ENCODE measurements at places on chromosomes 6 and 20.

- no peak for DNase-seq
- H3K4me3 ChIP-seq: no peak overlapping the region
- H3K36me3 ChIP-seq: no peaks in the 10 kb centered on the region
- H3K27ac ChIP-seq: no peak overlapping the region
- H3K4me1 ChIP-seq: no peaks in the 10 kb centered on the region
Observed at GRCh38 chr20:47757145-47758035, 27.9 kb downstream of the SULF2 start.

DNA sequence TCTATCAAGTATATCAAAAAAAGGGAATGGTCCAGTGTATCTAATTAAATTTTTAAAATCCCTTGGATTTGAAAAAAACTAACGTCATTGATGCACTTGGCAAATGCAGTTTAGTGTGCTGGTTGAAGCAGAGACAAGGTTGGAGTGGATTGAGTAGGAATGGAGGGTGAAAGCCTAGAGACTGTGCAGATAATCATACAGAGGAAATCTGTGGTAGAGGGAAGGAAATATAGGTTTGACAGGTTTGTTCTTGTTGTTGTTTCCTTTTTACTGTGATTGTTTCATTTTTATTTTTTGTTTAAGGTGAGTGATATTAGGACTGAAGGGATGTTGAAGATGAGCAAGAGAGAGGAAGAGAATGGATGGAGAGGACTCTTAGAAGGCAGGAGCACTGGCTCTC, 29.0 kb upstream of the L3MBTL3 start:
- H3K27me3 ChIP-seq: no peaks in the 10 kb centered on the region
- no peak for DNase-seq
- no peak overlapping the region for H3K4me3 ChIP-seq
- H3K4me1 ChIP-seq: no peaks in the 10 kb centered on the region
- no peaks in the 10 kb centered on the region for H3K36me3 ChIP-seq

GRCh38 chr6:95364016-95364604, 213.2 kb upstream of the MANEA start:
- no peaks in the 10 kb centered on the region for H3K4me1 ChIP-seq
- H3K27ac ChIP-seq: no peak overlapping the region
- H3K27me3 ChIP-seq: no peaks in the 10 kb centered on the region
- peak; percentile 2 for DNase-seq
- H3K4me3 ChIP-seq: no peak overlapping the region
- H3K36me3 ChIP-seq: no peaks in the 10 kb centered on the region

- no peaks in the 10 kb centered on the region for H3K4me1 ChIP-seq
- no peak overlapping the region for H3K27ac ChIP-seq
- H3K4me3 ChIP-seq: no peak overlapping the region
- no peaks in the 10 kb centered on the region for H3K36me3 ChIP-seq
- no peak for DNase-seq
- no peaks in the 10 kb centered on the region for H3K27me3 ChIP-seq
Observed at GRCh38 chr20:42063141-42063540, 445.0 kb upstream of the CHD6 start.

GRCh38 chr6:188821-189655, 103.2 kb upstream of the DUSP22 start:
- DNase-seq: peak; percentile 82
- no peaks in the 10 kb centered on the region for H3K36me3 ChIP-seq
- no peak overlapping the region for H3K4me3 ChIP-seq

GRCh38 chr6:137571854-137572253, 77.7 kb upstream of the OLIG3 start:
- DNase-seq: peak; percentile 3
- H3K4me3 ChIP-seq: no peak overlapping the region
- H3K27ac ChIP-seq: no peak overlapping the region
- H3K27me3 ChIP-seq: no peaks in the 10 kb centered on the region

Measured in fibroblast of lung (primary cell).